ENCODE measurements at places on chromosomes 7 and 10. TPM values are rescaled to one million over a fixed set of nuclear protein-coding genes. Genes with fewer than 3 reads are reported as not detected.

The ELFN1 gene
- not detected for total RNA-seq

The CHN2 gene
- total RNA-seq: 4.9 TPM

The OR2AE1 gene
- not detected for total RNA-seq

The ANKRD2 gene
- total RNA-seq: not detected

DNA sequence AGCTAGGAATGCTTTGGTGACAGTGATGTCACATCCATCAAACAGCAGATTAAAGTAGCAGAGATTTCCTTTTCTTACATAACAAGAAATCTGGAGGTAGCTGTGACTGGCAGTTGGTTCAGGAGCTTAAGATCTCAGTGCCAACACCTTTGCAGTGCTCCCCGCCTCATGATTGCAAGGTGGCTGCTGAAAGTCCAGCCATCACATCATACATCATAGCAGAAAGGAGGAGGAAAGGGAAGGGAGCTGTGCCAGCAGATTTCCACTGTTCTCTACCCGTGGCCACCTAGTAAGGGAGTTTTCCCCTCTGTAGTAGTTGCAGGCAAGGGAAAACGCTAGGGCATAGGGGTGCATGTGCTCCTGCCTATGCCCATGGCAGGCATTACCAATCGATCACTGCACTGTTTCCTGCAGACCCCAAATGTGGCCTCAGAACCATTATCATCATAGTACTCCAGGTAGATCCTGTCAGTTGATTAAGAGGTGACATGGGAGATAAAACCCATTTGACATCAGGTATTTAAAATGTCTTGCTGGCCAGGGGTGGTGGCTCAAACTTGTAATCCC, 57.9 kb upstream of the GTF2IRD1 start:
- no peak for DNase-seq

GRCh38 chr7:55427800-55428199, 62.7 kb downstream of the LANCL2 start:
- DNase-seq: no peak

- DNase-seq: no peak
Measured at GRCh38 chr7:5472432-5473315, 49.0 kb upstream of the TNRC18 start.

- no peak for DNase-seq
Measured at GRCh38 chr10:24213881-24214280, 4.9 kb downstream of the KIAA1217 start.

DNA sequence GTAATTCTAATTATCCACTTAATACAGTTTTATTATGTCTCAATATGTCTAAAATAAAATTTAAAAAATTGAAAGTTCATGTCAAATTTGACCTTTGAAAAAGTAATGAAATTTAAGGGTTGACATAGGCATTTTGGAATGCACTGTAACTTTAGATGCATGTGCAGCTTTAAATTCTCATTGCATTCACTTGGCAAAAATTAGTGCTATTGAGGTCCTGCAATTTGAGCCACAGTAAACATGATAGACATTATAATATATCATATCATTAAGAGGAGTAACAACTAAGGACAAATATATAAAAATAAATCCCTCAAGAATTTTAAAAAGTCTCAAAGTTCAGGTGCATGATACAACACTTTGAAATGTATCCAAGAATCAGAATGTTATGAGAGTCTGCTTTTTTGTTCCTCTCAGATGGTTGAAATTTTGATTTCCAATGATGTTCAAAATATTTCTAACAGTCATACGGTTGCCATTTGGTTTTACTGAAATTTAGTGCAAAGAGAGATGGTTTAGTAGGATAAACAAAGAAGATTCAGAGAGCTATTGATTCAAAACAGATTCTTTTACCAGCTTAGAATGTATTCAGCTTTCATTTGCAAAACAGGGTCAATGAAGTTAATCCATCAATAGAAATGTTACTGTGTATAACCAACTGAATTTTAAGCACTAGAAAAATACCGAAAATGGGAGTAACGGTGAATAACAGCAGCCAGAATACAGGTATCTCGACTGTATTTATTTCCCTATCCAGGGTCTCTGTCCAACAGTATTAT, 71.8 kb downstream of the SEMA3A start:
- no peak for DNase-seq

- no peak for DNase-seq
Measured at GRCh38 chr10:51524041-51524440, 175.4 kb downstream of the CSTF2T start.

DNA sequence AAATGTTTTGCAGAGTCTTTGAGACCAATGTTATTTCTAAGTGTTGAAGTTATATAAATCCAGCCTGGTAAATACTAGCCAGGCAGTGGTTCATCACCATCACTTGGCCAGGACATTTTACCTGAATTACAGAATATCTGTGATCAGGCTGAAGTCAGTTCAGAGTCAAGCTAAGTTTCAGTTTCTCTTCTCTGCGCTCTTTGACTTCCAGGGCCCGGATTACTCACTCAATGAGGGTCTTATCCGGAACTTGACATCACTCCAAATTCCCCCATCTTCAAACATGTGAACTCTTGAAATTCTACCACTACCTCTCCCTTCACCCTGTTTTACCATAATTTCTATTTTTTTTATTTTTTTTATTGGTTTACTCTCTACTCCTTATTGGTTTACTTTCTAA, 36.6 kb upstream of the CCAR1 start:
- no peak for DNase-seq
